Activated naive CD4-positive, alpha-beta T cell treated with anti-CD3 and anti-CD28 coated beads, Interleukin-2, amount 50 U/mL, for 16 hours (primary cell): ENCODE measurements at places on chromosomes 11 and 22.

GRCh38 chr11:67271541-67272284 is 5.4 kb downstream of the GRK2 start:
- DNase-seq = peak; percentile 38

DNA sequence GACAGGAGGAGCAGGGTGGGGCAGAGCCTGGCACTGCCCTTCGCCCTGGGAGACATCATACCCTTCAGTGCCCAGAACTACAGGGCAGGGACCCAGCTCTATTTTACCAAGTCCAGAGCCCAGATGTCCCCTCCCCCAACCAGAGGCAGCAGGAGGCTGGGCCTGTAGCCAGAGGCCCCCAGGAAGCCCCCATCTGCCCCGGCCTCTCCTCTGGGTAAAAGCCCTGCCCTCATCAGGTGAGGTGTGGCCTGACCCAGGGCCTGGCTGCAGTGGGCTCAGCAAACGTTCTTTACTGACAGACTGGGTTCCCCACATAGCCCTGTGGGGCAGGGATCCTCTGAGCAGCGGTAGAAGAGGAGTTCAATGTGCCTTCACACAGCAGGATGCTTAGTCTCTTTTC is 51.8 kb upstream of the SLC22A12 start:
- DNase-seq = no peak

DNA sequence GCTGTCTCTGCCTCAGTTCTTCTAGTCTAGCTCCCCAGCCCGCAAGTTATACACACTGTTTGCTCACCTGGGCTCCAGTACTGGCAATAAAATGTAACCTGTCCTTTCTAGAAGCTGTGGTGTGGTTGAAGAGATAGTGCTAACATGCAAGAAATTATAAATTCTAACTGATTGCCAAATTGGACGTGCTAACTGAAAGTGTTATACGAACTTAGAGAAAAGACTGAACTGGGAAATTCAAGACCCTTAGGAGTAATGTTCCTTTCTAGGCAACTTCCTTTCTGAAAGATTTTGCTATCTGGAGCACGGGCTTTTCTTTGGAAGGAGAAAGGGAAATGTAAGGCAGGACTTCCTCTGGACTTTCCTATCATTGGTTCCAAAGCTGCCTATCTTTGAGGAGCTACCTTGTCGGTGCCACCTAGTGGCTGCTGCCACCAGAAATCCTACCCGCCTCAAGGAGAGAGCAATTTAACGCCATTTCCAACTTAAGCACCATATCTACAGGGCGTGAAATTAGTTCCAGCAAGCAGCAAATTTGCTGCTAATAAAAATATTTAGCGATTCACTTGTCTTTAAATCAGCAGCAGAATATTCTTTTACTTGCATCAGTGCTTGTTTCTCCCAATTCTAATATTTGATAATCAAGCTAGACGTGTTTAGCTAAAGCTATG is 12.7 kb upstream of the TMEM218 start:
- DNase-seq = peak; percentile 40

DNA sequence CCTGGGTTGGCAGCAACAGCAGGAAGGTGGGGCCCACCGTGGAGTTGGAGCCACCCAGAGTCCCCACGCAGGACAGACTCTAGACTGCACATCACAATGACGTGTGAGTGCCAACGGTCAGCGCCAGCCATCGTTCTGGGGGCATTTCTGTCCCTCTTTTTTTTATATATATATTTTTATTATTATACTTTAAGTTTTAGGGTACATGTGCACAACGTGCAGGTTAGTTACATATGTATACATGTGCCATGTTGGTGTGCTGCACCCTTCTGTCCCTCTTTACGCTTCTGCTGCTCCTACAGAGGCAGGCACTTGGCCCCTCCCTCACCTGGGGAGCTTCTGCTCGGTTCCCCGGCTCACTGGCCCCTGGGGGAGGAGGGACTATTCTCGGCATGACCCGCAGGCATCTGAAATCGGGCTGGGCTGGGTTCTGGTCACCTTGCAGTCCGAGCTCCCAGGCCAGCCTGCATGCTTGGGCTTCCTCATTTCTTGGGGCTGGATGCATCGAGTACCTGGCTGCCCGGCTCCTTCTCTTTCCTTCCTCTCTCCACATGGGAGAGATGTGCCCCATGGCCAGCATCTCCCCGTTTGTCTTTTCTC is 787.4 kb downstream of the TBC1D22A start:
- DNase-seq = no peak

GRCh38 chr11:119367661-119368120 is 13.8 kb downstream of the USP2 start:
- DNase-seq = no peak

DNA sequence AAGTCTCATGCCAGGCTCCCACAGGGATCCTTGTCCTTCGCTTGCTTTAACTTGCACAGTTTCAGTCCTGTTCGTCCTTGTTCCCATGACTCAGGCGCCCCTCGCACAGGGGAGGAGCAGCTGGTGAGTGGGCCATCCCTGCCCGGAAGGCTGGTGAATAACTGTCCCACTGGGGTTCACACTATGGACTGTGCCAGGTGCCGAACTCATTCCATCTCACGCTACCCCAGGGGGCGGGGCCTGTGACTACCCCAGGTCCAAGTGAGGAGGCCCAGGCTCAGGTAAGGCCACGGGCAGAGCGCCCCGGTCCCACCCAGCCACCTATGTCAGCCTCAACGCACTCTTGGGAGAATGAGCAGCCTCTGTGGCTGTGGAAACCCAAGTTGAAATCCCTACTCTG is 7.2 kb upstream of the CARD10 start:
- DNase-seq = no peak

GRCh38 chr11:1262172-1263006 is 39.5 kb downstream of the MUC5B start:
- peak; percentile 89 for DNase-seq

DNA sequence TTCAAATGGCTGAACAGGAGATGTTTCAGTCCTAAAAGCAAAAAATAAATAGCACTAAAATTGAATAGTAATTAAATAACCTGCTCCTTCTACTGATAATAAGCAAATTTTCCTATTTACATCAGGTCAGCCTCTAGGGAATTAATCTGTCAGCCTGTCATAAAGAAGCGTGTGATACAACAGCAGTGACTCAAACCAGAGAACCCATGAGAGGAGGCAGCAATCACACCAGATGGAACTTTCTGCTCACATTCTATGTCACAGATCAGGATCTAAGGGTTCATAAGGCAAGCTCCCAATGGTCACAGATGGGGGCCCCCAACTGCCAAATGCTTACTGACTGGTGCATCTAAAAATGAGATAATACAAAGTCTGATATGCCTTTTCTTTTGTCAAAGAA is 41.1 kb downstream of the RBFOX2 start:
- no peak for DNase-seq

DNA sequence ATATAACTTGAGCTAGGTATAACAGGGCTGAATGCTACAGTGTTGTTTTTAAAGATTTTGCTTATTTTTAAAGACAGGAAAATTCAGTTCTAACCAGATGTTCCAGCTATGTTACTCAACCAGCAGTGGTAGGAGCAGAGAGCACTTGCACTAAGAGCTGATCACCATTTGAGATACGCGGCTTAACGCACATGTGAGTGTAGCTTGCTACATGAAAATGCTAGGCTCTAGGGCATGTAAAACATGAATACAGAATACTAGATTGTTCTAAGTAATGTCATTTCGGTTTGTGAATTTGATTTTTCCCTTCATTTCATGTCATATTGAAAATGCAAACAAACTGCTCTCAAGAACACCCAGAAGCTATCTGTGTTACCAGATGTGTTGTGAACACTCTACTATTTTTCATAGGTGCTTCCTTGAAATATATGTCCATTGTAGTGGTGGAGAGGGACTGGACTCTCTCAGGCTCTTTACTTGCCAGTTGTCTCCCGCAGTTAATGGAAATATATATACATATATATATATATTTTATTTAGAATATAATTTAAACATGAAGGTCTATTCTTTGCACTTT is 10.8 kb upstream of the TECTA start:
- no peak for DNase-seq

GRCh38 chr11:22432291-22433093 is 94.3 kb downstream of the SLC17A6 start:
- DNase-seq = no peak

- DNase-seq = no peak
These were observed 6.9 kb upstream of the ACR start for GRCh38 chr22:50730941-50731661.

GRCh38 chr22:50009765-50010675 is 2.5 kb downstream of the IL17REL start:
- DNase-seq = no peak

- DNase-seq = no peak
These were observed 35.0 kb downstream of the ZC3H12C start for GRCh38 chr11:110128161-110128560.
